Left renal pelvis (tissue), 4 donors: ENCODE measurements at places on chromosomes 11 and 22.

DNA sequence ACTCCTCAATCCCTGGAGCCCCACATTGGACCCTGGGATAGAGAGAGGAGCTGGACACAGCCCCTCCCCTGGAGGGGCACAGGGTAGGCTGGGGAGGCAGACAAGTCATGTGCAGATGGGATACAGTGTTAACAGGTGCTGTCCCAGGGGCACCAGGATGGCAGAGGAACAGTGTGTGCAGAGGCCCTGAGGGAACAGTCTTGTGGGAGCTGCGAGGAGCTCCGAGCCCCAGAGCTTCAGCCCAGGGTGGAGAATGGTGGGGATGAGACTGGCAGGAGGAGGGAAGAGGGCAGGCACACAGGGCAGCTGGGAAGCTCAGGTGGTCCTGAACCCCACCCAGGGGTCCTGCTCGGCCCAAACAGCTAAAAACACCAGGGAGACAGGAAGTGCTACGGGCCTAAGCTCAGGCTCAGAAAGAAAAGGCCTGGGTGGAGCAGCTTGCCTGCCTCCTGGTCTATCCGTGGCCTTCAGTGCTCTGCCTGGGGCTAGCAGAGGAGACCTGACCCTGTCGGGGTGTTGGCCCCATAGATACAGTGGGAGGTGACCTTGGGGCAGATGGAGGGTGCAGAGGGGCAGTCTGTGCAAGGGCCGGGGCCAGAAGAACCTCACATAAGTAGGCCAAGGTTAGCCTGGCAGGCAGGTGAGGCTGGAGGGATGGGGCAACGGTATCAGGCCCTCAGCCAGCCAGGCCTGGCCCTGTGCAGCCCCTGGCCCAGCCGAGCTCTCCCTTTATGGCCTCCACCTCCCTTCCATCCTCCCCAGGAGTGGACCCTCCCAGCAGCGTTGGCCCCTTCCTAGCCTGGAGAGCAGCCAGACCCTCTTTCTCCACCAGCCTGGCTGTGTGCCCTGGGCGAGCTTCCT lies 15.4 kb downstream of the CAPN5 start:
- DNase-seq: no peak

- no peak for DNase-seq
Observed at GRCh38 chr22:32353292-32353691, 4.4 kb upstream of the RFPL3 start.

DNA sequence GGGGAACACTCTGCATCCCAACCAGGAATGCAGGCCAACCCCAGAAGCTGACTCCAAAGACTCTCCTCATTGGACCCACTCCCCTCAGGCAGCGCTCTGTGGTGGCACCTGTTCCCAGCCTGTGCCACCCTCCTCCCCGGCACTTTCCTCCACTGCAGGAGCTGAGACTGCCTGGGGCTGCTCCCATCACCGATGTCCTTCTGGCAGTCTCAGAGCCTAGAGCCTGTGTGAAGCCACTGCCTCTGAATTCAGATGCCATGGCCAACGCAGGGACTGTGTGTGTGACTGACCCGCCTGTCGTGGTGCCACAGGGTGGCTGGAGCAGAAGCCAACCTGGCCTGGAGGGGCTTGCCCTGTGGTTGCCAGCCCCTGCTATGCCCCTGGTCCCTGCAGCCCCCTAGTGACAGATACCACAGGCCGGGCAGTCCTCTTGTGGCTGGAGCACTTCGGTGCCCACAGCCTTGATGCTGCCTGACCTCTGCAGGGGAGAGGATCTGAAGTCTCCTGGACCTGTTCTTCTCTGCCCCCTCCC lies 43.2 kb downstream of the TBX1 start:
- DNase-seq: no peak

- DNase-seq: no peak
Observed at GRCh38 chr11:125343718-125344131, 152.3 kb downstream of the FEZ1 start.

GRCh38 chr11:40236526-40236925 lies 1222.9 kb downstream of the LRRC4C start:
- DNase-seq: no peak

DNA sequence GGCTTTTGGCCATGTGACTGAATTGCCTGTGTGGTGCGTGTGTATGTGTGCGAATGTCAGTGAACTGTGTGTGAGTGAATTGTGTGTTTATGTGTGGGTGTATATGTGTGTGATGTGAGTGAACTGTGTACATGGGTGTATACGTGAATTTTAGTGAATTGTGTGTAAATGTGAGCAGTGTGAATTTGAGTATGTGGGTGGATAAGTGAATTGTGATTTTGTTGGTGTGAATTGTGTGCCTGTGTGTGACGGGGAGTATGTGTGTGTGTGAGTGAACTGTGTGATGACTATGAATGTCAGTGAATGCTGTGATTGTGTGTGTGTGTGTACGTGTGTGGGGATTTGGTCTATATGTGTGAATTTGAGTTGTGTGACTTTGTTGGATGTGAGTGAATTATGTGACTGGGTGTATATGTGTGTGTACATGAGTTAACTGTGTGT lies 3.5 kb downstream of the DDTL start:
- DNase-seq: no peak

GRCh38 chr22:46701262-46701661 lies 36.8 kb downstream of the CERK start:
- DNase-seq: no peak

- DNase-seq: no peak
Observed at GRCh38 chr11:35402751-35403660, 16.4 kb downstream of the SLC1A2 start.

DNA sequence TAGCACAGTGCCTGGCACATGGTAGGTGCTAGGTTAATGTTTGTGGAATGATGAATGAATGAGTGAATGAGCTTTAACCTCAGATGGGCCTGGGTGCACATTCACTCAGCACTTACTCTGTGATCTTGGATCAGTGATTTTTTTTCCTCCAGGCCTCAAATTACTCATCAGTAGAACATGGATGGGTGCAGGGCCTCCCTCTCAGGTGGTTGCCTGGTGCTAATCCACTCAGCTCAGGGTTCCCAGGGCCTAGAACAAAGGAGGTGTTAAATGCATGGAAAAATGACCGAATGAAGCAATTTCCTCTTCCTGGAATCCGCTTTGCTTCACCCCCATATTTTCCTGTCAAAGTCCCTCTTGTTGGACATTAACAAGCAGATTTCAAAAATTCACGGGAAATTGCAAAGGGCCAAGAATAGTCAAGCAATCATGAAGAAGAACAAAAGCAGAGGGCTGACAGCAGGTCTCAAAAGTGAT lies 93.5 kb downstream of the MYEOV start:
- no peak for DNase-seq

DNA sequence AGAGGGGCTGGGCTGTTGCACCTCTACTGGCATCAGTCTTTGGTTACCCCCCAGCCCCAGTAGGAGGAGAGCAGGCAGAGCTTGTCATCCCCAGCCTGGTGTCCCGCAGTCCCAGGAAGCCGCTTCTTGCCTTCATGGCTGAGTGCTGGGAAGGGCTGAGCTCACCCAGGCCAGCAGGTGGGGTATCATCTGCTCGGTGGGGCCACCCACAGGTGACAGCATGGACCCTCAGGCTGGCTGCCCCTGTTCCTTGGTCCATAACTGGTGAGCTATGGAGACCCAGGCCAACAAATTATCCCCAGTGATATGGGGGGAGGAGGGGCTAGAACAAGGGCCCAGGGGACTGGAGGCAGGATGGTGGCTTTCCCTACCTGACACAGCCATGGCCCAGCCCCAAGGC lies 6.5 kb upstream of the RHOD start:
- DNase-seq: no peak

GRCh38 chr11:120331301-120331996 lies 4.8 kb upstream of the ARHGEF12 start:
- no peak for DNase-seq

DNA sequence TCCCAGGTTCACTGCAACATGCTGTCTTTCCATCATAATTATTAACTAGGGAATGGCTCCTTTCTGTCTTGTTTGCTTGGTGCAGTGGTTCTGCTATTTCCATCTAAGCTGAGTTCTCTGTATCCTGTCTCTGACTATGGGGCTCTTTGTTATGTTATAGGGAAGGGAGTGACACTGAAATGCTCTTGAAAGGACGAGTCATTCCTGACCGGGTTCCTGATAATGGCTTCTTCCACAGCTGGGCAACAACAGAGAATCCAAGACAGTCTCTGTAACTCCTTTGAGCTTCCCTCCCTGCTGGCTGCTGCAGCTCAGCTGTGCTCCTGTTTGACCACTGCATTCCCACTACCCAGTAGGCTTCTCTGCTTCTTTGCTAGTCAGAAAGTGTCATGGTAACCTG lies 24.1 kb downstream of the OR2AT4 start:
- DNase-seq: no peak

- DNase-seq: no peak
Observed at GRCh38 chr22:36336246-36337182, 51.3 kb downstream of the MYH9 start.

DNA sequence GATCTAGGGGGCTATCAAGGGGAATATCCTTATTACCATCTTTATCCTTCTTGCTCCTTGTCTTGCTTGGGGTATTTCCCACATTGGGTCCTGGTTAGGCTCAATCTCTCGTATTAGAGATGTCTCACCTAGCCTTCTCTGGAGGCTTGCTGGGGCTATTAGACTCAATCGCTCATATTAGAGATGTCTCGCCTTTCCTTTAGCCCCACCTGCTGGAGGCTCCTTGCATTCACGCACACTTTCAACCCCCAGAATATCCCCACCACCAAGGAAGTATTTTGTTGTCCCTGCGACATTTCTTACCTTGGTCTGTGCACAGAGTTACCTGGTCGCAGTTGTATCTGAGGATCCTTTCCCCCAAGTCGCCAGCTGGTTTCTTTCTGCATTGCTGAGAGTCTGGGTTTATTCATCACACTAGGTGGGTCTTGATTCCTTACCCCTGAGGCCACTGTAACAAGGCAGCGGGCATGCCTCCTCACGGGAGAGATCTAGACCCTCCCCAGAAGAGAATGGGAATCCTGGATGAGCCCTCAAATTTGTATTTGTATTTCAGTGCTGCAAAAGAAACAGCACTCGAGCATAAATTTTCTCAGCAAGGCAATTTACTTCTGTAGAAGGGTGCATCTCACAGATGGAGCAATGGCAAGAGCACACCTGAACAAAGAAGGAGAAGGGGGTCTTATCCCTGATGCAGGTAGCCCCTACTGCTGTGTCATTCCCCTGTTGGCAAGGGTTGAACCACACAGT lies 15.9 kb upstream of the HYLS1 start:
- no peak for DNase-seq

DNA sequence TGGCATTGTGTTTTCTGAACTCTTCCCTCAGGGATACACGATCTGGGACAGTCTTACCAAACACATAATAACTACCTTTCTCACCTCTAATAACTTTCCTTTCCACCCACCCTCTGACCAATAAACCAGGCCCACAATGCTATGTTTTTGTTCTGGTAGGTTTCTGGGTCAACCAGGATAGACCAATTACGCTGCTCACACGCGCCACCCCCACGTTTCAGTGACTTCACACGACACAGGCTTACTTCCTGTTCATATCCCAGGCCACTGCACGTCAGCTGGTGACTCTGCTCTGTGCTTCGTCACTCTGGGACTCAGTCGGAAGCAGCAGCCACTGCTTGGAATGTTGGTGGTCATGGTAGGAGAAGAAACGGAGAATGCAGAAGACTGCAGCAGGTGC lies 2.5 kb downstream of the KRTAP5-4 start:
- no peak for DNase-seq

GRCh38 chr11:64849598-64850356 lies 5.3 kb upstream of the CDC42BPG start:
- DNase-seq: no peak

GRCh38 chr11:61639816-61640443 lies 40.3 kb upstream of the DAGLA start:
- DNase-seq: no peak

- no peak for DNase-seq
Observed at GRCh38 chr22:27197618-27198017, 540.2 kb downstream of the MIAT start.

- DNase-seq: no peak
Observed at GRCh38 chr22:34808618-34809017, 257.3 kb upstream of the ISX start.

DNA sequence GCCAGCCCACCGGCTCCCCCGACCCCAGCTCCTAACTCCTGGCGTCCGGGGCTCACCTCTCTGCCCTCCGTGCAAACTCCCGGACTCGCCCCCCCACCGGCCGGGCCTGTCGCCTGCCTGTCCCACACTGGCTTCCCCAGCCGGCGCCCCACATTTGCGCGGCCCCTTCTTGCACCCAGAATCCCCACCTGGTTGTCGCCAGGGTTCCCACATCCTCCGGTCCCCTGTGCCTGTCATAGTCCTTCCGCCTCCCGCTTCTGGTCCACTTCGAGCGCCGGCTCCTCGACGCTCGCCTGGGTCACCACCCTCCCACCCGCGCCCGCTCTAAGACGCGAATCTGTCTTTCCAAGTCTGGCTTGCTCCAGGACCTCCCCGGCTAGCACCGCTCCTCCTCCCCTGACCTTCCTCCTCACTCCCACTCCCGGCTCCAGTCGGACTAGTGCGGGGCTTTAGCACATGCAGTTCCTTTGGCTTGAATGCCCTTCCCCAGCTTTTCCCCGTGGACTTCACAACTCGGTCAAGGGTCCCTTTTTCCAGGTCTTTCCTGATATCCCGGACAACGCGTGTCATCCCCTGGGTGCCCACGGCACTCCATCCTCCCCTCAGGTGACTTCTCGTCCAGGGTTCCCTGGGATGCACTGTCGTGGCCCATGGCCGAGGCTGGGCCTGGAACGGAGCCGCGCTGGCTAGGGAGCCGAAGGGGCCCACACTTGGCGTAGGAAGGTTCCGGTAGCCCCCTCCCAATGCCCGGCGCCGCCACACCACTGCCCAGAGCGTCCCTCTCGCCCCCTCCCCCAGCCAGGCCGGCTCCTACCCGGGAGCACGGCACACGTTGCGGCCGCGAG lies 635 bp downstream of the SCARF2 start:
- no peak for DNase-seq
